ENCODE measurements at places on chromosomes 1 and 21.

GRCh38 chr1:100322436-100323211, 29.7 kb upstream of the CDC14A start:
- no peaks in the 10 kb centered on the region for H3K27me3 ChIP-seq
- H3K27ac ChIP-seq, result no peak overlapping the region
- no peaks in the 10 kb centered on the region for H3K4me1 ChIP-seq
- H3K4me3 ChIP-seq, result no peak overlapping the region
- peaks cover 6% of the 10 kb centered on the region for H3K36me3 ChIP-seq

GRCh38 chr1:245516284-245516759, 361.5 kb downstream of the KIF26B start:
- no peaks in the 10 kb centered on the region for H3K27me3 ChIP-seq
- H3K4me3 ChIP-seq, result no peak overlapping the region
- no peaks in the 10 kb centered on the region for H3K36me3 ChIP-seq
- H3K4me1 ChIP-seq, result peaks cover 14% of the 10 kb centered on the region

DNA sequence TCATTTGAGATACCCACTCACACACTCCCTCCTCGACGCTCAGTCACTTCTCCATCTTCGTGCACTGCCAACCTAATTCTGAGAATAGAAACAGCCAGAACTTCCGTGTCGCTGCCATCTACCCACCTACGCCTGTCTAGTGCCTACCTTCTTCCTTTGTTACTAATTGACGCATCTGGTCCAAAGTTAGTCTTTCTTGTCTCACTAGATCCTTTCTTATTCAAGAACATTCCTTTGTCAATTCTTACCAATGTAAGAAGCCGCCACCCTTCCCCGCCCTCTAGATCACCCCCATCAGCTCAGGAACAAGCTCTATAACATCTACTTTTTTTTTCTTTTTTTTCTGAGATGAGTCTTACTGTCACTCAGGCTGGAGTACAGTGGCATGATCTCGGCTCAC, 3.7 kb downstream of the PADI6 start:
- H3K4me3 ChIP-seq, result no peak overlapping the region
- peaks cover 3% of the 10 kb centered on the region for H3K27me3 ChIP-seq
- H3K27ac ChIP-seq, result no peak overlapping the region

- no peaks in the 10 kb centered on the region for H3K4me1 ChIP-seq
- no peaks in the 10 kb centered on the region for H3K36me3 ChIP-seq
- no peak overlapping the region for H3K27ac ChIP-seq
- H3K4me3 ChIP-seq, result no peak overlapping the region
Observed at GRCh38 chr1:5720484-5720883, 271.7 kb downstream of the NPHP4 start.

- H3K4me3 ChIP-seq, result no peak overlapping the region
- no peak overlapping the region for H3K27ac ChIP-seq
- peaks cover 2% of the 10 kb centered on the region for H3K27me3 ChIP-seq
- peaks cover 69% of the 10 kb centered on the region for H3K4me1 ChIP-seq
- DNase-seq, result no peak
- peaks cover 37% of the 10 kb centered on the region for H3K36me3 ChIP-seq
Observed at GRCh38 chr21:34968414-34969333, 80.4 kb downstream of the RUNX1 start.

GRCh38 chr1:119348941-119349340, 19.6 kb upstream of the HAO2 start:
- peaks cover 4% of the 10 kb centered on the region for H3K27me3 ChIP-seq
- no peaks in the 10 kb centered on the region for H3K36me3 ChIP-seq
- H3K4me1 ChIP-seq, result no peaks in the 10 kb centered on the region
- no peak overlapping the region for H3K27ac ChIP-seq
- H3K4me3 ChIP-seq, result no peak overlapping the region
- DNase-seq, result no peak
